ENCODE measurements at places on chromosomes 7 and 10.

DNA sequence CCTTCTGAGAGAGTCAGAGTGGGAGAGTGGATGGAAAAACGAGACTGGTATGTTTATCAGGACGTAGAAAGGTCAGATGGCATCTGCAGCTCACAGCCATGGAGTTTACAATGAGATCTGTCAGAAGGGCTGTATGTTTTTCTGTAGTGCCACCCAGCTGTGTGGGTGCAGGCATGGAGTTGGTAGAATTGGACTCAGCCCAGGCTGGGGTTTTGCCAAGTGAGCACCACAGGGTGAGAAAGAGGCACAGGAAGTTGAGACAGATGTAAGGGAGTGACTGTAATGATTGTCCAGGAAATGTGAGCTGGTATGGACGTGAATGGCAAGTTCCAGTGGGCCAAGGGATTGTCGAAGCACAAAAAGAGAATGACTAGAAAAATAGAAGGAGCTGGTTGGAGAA is 9.1 kb upstream of the ZYX start:
- DNase-seq: no peak

- no peak for DNase-seq
These were observed 97.6 kb downstream of the TCERG1L start for GRCh38 chr10:131213741-131214505.

DNA sequence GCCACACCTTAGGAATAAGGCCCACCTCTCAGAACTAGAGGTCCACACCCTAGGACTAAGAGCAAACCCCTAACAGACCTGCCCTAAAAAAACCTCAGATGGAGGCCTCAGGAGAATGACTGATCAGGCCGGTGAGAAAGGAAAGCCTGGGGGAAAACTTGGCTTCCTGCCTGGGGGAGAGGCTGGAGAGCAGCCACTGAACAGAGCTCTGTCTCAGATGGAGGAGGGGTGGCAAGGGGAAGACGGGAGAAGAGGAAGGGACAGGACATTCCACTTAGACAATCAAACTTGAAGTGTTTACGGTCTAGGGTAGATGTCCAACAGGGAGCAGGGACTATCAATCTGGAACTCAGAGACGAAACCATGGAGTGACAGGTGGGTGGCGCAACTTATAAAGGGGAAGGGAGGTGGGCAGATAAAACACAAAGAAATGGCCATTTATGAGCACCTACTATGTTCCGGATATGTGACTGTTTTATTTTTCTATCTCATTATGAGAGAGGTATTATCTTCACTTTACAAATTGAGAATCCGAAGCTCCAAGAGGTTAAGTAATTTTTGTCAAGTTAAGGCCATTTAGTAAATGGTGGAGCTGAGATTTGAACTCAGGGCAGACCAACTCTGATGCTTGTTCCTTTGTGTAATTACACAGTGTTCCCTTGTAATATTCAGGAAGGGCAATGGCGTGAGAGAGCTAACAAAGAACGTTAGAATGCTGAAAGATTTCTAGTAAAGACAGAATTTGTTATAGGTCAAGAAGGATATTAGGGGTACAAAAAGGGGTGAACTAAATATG is 82.6 kb downstream of the DNMBP start:
- DNase-seq: no peak

DNA sequence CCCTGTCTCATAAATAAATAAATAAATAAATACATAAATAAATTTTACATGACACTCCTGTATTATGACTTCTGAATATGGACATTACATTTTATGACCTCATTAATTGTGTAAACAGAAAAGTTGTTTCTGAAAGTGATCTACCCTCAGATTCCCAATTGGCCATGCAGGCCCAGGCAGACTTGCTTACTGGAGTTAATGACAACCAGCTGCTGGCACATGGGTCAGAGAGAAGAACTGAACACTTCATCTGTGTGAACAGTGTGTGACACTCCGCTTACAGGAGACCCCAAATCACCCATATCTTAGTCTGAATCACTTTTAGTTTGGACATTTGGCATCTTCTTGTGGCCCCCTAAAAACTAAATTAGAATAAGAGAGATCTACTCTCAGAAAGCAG is 31.4 kb downstream of the PARP12 start:
- DNase-seq: no peak

DNA sequence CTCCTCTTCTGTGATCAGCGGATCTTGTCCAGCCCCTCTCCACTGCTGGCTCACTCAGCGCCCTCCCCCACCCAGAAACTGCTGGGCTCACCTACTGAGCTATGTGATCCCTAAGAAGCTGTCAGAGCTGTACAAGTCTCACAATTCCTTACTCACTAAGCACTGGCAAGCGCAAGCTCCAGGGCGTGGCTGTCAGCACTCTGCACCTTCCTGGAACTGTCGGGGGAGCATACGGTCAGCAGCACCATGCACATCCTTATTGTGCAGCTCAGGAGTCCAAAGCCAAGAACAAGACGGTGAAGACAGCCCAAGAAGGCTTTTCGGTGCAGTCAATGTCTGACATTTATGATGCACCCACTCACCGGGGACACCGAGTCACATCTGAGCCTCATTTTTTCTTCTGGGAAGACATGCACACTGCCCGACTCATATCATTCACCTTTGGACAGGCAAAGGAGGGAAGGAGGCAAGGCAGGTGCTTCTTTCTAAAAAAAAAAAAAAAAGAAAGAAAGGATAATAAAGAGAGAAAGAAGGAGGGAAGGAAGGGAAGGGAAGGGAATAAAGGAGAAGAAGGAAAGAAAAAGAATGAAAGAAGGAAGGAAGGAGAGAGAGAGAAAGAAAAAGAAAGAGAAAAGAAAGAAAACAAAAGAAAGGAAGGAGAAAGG is 56.3 kb downstream of the ASB13 start:
- no peak for DNase-seq

GRCh38 chr10:30324448-30325110 is 24.5 kb downstream of the MTPAP start:
- DNase-seq: no peak

GRCh38 chr7:129970816-129971215 is 18.1 kb upstream of the UBE2H start:
- no peak for DNase-seq

GRCh38 chr7:26165950-26166683 is 14.1 kb downstream of the NFE2L3 start:
- no peak for DNase-seq

DNA sequence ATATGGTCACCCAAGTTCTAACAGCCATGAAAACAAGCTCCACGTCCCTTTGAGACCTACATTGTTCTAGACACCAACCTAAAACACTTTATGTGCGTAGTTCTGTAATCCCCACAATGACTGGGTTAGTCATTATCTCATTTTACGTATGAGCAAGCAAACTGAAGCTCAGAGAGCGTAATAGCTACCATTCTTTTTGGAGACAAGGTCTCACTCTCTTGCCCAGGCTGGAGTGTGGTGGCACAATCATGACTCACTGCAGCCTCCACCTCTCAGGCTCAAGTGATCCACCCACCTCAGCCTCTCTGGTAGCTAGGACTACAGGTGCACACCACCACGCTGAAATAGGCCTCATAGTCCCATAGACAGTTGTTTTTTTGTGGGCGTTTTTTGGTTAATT is 10.5 kb downstream of the DAGLB start:
- no peak for DNase-seq

GRCh38 chr7:42100156-42100508 is 136.9 kb downstream of the GLI3 start:
- DNase-seq: no peak

DNA sequence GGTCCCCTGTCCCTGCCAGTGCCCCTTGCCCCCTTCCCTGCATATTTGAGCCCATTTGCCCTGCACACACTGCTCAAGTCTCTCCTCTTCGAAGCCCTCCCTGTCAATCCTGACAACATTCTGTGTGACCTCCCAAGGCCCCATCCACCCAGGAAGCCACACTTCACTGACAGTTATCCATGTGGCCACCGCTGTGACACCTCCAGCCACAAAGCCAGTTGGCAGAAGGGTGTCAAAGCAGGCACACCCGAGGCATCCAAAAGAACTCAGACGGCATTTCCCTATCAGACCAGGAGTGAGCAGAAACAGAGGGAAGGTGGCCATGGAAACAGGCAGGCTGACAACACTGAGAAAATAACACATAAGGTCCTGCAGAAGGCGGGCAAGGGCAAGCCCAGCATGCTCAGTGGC is 4.6 kb downstream of the POLM start:
- DNase-seq: no peak

- no peak for DNase-seq
These were observed 69.2 kb upstream of the SLC39A12 start for GRCh38 chr10:17882557-17882956.

DNA sequence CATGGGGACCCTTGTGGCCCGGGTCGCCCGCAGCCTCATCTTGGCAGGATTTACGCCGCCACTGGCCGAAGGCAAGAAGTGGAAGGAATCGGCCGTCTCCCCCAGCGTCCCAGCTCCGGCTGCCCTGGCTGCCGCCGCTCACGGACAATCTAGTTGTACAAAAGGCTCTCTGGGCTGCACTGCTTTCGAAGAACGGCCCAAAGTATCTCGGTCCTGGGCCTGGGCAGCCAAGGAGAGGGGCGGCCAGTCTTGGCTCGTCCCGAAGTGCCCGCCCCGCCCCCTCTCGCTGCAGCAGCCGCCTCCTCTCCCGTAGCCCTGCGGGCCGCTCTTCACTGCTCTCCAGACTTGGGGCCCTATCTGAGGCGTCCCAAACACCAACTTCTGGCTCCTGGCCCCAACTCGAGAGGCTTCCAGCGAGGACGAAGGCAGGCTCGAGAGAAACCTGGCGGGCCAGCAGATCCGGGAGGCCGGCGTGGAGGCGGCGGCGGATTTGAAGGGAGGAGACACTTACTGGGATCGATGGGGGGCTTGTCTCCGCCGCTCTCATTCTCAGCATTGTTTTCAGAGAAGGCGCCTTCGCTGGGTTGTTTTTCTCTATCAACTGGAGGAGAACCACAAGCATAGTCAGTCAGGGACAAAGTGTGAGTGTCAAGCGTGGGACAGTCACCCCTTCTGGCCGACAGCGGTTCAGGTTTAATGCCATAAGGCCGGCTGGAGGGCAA is 809 bp downstream of the HOXA9 start:
- no peak for DNase-seq

DNA sequence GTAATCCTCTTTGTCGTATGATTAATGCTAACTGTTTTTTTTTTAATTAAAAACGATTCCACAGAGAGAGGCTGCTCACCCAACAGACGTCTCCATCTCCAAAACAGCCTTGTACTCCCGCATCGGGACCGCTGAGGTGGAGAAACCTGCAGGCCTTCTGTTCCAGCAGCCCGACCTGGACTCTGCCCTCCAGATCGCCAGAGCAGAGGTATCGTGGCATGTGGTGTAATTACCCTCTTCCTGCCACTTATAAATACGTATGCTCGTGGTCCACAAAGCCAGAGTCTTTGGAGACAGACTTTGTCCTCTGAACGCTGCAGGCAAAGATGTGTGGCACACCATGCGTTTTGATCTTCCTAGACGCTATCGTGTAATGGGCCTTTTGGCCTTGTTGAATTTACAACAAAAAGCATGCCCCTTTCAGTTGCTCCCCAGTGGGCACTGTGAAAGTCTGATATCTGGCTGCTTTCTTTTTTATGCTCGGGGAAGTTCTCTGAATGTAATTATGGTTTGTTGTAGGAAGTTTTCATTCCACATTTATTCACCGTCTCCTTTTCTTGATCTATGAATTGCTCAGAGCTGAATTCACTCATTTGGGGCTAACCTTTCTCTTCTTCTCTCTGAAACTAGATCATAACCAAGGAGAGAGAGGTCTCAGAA is 33.6 kb upstream of the BTBD16 start:
- no peak for DNase-seq

GRCh38 chr10:30384701-30385201 is 35.7 kb upstream of the MTPAP start:
- DNase-seq: no peak

DNA sequence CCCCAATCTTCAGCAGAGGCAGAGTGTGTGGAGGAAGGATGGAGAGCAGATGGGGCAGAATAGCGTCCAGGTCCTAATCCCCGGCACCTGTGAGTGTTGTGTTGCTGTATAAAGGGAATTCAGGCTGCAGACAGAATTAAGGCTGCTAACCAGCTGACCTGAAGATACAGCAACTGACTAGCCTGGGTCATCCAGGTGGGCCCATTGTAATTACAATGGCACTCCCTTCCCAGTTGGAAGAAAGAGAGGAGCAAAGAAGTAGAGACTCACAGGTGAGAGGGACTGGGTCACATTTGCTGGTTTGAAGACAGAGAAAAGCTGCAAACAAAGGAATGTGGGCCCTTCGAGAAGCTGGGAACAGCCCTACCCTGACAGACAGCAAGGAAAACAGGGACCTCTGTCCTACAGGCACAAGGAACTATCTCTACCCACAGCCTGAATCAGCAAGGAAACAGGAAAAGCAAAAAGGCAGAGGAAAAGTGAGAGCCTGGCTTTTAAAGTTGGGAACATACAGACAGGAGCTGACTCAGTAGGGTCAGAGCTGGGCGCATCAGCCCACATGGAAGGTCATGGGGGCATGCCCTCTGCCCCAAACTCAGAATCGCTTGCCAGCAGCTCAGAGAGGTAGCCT is 11.6 kb upstream of the TMEM72 start:
- no peak for DNase-seq

GRCh38 chr10:6409971-6410643 is 170.0 kb downstream of the PRKCQ start:
- no peak for DNase-seq

- DNase-seq: no peak
These were observed 32.3 kb upstream of the LYZL1 start for GRCh38 chr10:29256586-29256985.

- no peak for DNase-seq
These were observed 40.4 kb downstream of the CREB3L2 start for GRCh38 chr7:137961200-137962177.

GRCh38 chr7:108232076-108232475 is 101.9 kb upstream of the LAMB4 start:
- no peak for DNase-seq

- DNase-seq: no peak
These were observed 186.2 kb upstream of the LYZL1 start for GRCh38 chr10:29102636-29103035.

DNA sequence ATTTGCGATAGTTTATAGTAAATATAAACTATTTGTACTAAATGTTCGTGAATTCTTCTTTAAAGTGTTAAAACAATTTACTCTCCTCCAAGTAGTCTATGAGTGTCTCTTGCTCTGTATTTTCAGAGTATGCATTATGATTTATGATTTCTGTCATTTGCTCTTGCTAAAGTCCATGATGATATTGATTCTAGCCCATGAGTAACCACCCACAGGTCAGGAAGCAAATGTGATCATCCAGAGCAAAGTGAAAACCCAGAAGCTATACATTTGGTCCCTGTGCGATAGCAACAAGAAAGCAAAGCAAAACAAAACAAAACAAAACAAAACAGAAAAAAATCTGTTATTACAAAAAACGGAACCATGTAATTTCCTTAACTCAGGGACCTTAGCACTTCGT is 225.9 kb downstream of the HDAC9 start:
- no peak for DNase-seq

GRCh38 chr7:50335795-50336754 is 31.6 kb downstream of the IKZF1 start:
- no peak for DNase-seq

GRCh38 chr10:110138197-110138812 is 69.1 kb upstream of the MXI1 start:
- peak; percentile 45 for DNase-seq

DNA sequence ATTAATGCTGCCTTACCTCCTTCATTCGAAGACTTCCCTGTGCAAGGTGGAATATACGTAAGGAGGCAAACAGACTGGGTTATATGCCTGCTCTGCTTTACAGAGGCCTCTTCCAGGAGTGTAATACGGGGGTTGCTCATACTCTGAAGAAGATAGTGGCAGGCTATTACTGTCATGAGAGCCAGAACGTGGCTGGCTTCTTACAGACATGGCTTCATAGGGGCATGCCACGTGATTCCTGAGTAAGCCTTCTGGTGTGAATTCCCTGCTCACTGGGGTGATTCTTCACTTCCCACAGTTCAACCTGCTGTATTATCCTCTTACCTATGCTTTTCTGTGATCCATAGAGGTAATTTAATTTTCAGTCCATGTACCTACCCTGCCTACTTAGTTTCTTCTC is 141.8 kb downstream of the ST7 start:
- no peak for DNase-seq

Measured in neuronal stem cell (in vitro differentiated cells).